Posterior vena cava (tissue), 2 donors: ENCODE measurements at places on chromosomes 7 and 10. TPM values are rescaled to one million over a fixed set of nuclear protein-coding genes. Genes with fewer than 3 reads are reported as not detected.

- DNase-seq: no peak
Observed at GRCh38 chr7:94405506-94405905, 10.8 kb downstream of the COL1A2 start.

Gene SH2D4B
- total RNA-seq: not detected

DNA sequence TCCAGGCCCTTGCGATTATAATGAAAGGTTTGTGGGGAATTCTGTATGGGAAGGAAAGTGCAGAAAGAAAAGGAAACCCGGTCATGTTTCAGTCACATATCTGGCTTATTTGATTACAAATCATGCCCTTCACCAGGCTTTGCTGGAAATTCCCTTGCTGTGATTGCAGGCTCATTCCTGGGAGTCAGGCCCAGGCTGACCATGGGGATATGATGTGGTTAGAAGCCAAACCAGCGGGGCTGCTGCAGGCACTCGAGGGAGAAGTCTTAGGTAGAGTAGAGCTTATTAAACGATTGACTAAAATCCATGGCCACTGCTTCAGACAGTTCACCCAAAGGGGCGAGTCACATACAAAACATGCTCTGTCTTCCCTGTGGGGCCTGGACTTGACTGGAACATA lies 16.2 kb downstream of the PKD1L1 start:
- DNase-seq: no peak

Gene PRSS37
- not detected for total RNA-seq

DNA sequence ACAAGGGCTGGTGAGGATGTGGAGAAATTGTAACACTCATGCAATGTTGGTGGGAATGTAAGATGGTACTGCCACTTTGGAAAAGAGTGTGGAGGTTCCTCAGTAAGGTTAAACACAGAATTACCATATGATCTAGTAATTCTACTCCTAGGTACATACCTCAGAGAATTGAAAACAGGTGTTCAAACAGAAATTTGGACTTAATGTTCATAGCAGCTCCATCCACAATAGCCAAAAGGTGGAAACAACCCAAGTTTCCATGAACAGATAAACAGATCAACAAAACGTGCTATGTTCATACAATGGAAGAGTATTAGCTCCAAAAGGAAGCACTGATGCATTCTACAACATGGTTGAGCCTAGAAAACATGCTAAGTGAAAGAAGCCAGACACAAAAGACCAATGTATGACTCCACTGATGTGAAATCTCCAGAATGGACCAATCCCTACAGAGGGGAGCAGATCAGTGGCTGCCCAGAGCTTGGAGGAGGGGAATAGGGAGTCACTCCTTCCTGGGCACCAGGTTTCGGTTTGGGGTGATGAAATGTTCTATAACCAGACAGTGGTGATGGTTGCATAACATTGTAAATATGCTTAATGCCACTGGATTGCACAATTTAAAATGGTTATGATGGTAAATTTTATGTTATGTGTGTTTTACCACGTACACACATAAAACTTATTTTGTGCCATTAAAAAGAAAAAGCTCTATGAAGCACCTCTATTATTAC lies 5.7 kb upstream of the WDR86 start:
- DNase-seq: no peak

Gene AMPH
- 10.0 TPM for total RNA-seq

DNA sequence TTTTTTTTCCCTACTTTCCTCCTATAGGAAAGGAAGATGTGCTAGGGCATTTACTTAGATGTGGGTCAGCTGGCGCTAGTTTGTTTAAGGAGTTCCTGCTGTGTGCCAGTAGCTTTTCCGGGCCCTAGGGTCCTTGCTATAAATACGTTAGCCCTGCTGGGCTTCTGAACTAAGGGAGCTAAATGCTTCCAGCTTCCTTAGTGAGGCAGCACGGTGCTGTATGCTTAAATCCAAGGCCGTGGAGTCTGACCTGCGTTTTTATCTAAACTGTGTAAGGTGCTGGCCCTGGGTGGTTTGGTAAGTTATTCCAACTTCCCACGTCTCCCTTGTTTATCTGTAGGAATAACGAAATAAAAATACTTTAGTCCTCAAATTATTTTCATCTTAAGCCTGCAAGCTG lies 594 bp downstream of the TDRD1 start:
- no peak for DNase-seq

- no peak for DNase-seq
Observed at GRCh38 chr10:99656199-99657064, 2.9 kb upstream of the ENTPD7 start.

- DNase-seq: no peak
Observed at GRCh38 chr10:62613424-62613823, 191.1 kb upstream of the ADO start.

DNA sequence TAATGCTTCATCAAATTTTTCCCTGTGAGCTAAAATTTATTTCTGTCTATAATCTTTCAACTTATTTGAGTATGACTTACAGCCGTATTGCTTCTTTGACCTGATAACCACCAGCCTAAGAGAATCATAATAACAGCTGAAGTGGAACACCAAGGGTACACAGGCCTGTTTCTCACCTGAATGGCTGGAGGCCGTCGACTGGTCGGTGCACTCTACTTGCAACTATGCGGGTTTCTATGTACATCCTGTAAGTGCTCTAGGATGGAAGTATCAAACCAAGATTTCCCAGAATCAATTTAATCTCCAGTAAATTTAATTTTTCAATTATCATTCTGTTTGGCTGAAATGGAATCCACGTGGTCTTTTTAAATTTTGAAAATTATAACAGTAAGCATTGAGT lies 504.8 kb upstream of the PHF14 start:
- DNase-seq: peak; percentile 69

GRCh38 chr10:109430043-109430760 lies 493.1 kb downstream of the XPNPEP1 start:
- no peak for DNase-seq

Gene SPDYE2B
- total RNA-seq: not detected

GRCh38 chr7:30761214-30762156 lies 9.6 kb downstream of the INMT start:
- DNase-seq: no peak

Gene FXYD4
- not detected for total RNA-seq

DNA sequence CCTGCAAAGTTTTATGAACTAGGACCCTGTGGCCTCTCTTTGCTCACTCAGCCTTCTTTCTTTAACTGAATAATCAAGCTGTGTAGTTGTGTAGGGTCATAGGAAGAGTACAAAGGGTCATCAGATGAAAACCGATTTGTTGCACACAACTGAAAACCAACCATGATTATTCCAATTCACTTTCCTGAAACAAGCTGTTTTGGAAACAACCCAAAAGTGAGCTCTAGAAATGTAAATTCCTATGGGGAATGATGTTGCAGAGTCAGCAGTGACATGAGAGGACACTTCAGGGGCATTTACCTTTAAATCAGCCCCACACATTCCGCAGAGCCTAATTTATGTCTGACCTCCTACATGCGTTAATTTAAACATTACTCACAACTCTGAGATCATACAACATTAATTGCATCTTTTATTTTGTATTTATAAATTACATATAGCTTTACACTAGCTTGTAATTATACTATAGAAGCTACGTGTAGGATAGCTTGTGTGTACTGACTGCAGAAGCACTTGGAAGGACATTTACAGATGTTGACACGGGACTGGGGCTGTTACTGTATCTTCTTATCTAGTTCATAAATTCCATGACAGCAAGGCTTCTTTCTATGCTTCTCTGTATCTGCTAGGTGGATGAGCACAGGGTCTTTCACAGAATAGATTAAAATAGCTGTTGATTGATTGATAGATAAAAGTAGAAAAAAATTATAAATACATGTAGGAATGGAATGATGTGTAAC lies 139.9 kb upstream of the AKR1E2 start:
- no peak for DNase-seq

DNA sequence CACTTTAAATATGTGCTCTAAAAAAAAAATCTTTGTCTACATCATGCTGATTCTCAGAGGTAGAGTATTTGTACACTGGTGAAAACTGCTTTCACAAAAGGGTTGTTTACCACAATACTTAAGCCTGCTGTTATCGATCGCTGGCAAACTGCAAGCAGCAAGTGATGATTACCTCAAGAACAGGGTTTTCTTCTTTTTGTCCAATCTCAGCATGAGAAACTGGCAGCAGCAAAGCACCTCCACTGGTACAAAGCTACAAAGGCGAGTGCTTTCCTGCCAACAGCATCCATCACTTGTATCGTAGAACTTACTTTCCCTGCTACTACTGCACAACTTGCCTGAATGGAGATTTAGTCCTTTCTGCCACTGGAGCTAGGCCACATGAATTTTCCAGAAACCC lies 276.5 kb downstream of the DGKB start:
- DNase-seq: no peak

Gene CNTNAP2
- not detected for total RNA-seq

- DNase-seq: no peak
Observed at GRCh38 chr7:42661312-42661711, 250.6 kb downstream of the C7orf25 start.

DNA sequence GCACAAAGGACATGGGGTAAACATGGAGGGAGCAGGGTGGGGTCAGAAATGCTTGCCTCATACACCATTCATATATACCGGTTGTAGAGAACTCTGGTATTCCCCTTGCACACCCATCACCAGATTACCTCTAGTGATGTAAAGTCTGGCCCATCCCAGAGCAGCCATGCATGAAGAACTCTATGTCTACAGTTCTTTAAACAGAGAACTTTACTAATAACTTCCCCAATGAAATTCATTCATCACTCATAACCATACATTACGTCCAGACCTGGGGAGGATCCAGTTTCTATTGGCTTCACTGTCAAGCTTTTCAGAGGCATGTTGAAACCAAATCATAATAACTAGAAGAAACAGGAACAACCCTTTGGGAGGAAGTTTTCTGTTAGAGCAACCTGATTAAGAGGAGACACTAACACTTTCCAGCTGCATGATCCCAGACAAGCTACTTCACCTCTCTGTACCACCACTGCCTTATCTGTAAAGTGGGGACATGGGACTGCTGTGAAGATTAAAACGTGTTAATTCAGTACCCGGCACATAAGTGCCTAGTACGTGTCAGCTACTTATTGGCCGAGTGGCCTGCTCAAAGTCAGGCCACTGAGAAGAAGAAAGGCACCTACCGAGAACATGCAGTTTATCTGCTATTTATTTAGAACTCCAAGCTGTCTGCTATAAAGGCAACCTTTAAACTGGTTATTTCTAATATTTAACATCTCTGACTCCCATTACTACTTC lies 59.7 kb downstream of the IGF2BP3 start:
- no peak for DNase-seq

DNA sequence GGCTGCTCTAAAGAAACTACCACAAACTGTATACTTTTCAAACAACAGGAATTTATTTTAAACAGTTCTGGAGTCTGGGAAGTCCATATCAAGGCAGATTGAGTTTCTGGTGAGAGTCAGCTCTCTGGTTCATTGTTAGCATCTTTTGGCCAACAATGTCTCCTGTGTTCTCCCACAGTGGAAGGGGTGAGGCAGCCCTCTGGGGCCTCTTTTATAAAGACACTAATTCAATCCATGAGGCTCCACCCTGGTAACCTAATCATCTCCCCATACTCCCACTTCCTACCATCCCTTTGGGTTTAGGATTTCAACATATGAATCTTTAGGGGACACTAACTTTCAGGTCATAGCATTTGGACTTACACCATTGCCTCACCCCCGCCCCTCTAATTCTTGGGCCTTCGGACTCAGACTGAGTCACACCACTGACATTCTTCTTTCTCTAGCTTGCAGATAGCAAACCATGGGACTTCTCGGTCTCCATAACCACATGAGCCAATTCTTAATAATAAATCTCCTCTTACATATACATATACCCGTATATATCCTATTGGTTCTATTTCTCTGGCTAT lies 64.3 kb upstream of the ANTXRL start:
- no peak for DNase-seq

Gene UCN3
- not detected for total RNA-seq

DNA sequence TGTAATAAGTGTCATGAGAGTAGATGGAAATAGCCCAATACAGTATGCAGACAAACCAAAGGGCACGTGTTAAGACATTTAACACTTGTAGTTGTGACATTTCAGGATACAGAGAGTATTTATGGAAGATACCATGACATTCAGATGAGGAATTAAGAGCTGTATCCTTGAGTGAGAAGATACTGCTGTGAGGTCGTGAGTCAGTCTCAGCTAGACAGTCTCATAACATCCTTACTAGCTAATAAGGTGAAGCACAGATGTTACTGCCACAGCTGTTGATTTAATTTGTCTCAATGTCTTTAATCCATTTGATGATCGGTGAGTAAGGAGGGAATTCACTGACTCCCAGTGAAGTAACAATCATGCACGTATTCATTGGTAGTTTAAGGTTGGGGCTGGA lies 288.0 kb upstream of the AKR1E2 start:
- no peak for DNase-seq
